Body of pancreas (tissue), 4 donors: ENCODE measurements at places on chromosomes 4 and X. TPM values are rescaled to one million over a fixed set of nuclear protein-coding genes. Genes with fewer than 3 reads are reported as not detected.

BRS3 gene
- not detected for total RNA-seq

NR3C2 gene
- 18.8 TPM for total RNA-seq

DNA sequence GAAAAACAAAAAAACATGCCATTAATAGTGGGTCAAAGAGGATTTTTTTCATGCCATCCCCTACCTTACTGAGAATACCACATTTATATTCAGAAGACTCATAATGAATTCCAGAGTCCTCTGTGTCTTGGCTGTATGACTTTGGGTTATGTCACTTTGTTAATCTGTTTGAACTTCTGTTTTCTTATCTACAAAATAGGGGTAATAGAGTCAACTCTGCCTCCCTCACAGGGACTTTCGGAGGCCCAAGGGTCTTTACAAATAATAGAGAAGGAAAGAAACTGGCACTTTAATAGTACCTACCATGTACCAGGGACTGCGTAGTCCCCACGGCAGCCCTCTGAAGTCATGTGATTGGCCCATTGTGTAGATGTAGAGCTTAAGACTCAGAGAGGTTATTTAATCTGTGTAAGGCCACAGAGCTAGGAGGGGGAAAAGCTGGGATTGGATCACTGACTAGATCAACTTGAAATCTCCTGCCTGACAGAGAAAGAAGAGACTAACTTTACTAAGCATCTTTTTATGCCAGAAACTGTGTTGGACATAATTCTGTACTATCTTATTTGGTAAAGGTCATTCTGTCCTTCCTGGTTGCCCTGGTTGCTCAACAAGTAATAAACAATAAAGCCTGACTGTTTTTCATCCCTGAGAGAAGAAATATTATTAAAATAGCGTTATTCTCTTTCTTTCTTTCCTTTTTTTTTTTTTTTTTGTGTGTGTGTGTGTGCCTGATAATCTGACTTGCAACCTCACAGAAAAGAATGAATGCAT lies 59.6 kb downstream of the NFKB1 start:
- no peak overlapping the region for H3K27ac ChIP-seq
- H3K36me3 ChIP-seq, result no peaks in the 10 kb centered on the region
- no peak for DNase-seq
- H3K27me3 ChIP-seq, result no peaks in the 10 kb centered on the region

DNA sequence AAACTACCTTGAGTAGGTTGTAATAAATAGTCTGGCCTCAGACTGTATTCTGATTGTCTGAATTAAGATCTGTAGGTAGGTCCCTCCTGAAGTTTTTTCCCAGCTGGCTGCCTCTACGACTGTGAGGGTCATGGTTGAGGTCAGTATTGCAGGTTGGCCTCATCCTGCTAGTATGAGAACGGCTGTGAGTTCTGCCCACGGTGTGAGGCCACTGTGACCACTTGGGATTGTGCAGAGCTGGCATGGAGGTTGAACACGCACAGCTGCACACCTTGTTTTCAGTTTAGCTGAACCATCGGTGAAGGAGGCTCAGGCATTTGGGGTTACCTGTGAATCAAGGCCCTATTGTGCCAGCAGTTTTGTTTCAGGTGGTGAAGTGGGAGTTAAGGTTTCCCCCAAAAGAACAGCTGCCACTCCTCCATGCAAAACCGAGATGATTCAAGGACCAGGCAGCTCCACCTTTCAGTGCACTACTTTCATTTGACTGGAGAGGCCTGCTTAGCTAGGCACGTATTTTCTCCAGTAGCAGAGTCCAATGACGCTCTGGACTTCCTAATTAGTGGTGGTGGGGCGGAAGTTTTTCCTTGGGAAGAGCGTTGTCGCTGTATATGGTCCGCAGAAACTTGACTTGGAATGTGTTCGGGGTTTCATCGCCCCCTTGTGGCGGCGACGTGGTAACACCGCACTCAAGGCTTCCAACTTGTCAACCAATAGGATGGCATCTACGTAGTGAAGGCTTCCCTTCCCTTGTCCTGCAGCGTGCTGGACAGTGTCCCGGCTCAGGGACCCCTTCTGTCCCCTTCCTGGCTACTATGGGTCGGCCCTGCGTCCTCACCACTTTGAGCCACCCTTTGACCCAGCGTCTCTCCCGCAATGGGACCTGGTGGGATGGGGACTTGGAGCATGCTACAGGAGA lies 13.8 kb downstream of the CMC4 start:
- DNase-seq, result peak; percentile 78
- peaks cover 19% of the 10 kb centered on the region for H3K4me1 ChIP-seq
- H3K27me3 ChIP-seq, result no peaks in the 10 kb centered on the region
